ENCODE measurements at places on chromosomes 4 and X.

GRCh38 chr4:121340247-121340646 is 40.6 kb downstream of the QRFPR start:
- DNase-seq = no peak

DNA sequence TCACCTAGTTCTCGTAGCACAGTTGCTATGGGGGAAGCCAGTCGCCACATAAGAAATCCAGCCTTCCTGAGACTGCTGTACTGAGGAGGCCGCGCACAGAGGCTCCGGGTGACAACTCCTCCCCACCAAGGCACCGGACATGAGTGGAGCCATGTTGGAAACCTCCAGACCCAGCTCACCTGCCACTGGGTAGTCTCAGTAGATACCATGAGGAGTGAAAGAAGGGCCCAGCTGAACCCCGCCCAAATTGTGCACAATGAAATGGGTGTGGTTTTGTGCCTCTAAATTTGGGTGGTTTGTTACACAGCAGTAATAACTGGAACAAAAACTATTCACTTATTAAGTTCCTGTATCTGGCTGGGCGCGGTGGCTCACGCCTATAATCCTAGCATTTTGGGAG is 198.7 kb downstream of the BCOR start:
- DNase-seq = no peak

GRCh38 chrX:29627833-29628232 is 587.5 kb upstream of the MAGEB2 start:
- DNase-seq = no peak

- DNase-seq = no peak
Observed at GRCh38 chrX:80648023-80648422, 161.7 kb downstream of the BRWD3 start.

GRCh38 chr4:6616087-6616995 is 24.1 kb upstream of the MRFAP1 start:
- DNase-seq = no peak

- no peak for DNase-seq
Observed at GRCh38 chrX:129823522-129823921, 20.2 kb downstream of the ZDHHC9 start.

- DNase-seq = no peak
Observed at GRCh38 chr4:128565565-128566186, 243.8 kb upstream of the JADE1 start.

GRCh38 chr4:2241003-2241402 is 918 bp downstream of the HAUS3 start:
- DNase-seq = no peak

DNA sequence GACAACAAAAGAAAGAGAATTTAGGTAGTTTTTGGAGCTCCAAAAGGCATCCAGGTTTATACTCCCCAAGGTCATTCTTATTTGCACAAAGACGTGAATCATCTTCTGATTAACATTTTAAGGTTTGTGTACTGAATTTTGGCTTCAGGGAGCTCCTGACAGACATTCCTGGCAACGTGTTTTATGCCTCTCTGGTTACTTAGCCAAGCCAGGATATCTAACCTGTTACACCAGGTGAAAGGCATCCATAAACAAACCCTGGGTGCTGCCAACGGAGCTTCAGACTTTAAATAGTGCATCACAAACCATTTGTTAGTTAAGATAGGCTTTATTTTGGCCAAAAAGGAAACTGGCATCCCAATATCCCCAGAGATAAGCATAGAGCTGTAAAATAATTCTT is 997.3 kb downstream of the ARAP2 start:
- no peak for DNase-seq

DNA sequence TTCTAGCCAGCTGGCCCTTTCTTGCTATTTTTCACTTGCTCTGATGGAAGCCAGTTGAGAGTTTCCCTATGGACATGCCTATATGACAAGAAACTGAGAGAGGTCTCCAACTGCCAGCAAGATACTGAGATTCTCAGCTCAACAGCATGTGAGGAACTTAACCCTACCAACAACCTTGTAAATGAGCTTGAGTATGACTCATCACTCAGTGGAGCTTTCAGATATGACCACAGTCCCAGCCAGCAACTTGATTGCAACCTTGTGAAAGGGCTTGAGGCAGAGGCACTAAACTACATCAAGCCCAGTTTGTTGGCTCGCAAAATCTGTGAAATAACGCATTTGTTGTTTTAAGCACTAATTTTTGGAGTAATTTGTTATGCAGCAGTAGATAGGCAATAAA is 175.8 kb downstream of the COMMD8 start:
- DNase-seq = no peak

DNA sequence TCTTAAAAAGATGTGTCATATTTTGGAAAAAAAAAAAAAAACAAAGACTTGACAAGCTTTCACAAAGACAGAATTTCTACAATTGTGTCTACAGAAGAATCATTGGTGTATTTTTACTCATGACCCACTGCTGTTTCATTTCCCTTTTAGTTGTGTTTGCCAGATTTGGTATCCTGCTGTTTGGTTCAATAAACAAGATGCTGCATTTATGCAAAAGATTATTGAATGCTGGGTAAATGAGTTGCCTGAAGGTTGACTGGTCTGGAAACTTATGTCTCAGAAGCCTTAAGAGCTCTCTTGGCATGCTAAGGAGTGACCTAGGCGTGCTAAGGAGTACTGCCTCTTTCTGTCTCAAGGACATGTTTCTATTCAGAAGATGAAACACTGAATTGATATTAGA is 64.9 kb upstream of the NPY2R start:
- DNase-seq = no peak

- DNase-seq = no peak
Observed at GRCh38 chr4:168163106-168163505, 70.8 kb downstream of the ANXA10 start.

DNA sequence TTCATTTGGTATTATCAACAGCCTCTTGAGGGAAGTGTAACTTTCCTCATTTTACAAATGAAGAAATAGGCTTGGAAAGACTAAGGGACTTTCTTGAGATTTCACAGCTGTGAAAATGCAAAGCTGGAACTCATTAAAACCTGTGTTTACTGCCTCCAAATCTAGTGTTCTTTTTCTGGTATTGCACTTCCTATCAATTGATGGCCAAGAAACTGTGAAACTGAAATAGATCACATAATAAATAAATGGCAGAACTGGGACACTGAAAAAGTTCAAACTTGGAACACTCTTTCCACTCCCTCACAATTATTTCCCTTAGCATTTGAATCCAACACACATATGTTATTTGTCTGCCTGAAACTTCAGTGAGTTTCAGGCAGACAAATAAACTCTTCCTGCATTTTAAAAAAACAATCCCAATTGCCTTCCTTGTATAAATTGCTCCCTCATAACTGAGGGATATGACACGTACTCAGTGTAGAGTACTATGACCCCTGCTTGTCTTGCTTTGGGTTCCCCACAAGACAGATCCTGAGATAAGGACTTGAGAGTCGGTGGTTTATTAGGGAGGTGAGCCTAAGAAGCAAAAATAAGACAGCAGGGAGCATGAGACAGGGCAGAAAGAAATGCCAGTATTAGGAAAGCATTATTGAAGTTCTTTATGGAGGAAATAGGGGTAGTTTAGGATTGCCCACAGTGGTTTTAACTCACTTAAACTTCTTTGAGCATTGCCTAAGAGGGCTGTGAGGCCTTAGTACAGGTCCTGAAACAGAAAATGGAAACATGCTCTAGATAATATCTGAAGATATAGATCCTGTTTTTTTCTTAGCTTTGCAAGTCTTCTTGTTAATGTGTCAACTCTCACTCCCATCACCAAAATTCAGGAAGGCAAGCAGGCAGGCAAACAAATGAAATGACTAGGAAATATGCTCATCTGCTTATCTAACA is 33.9 kb downstream of the RTL3 start:
- no peak for DNase-seq
